Right hindlimb (tissue), 1 donor: ENCODE measurements at places on chromosomes 12 and 14.
A peak's percentile ranks its signal among the peaks of the same experiment; 100 is the strongest.

DNA sequence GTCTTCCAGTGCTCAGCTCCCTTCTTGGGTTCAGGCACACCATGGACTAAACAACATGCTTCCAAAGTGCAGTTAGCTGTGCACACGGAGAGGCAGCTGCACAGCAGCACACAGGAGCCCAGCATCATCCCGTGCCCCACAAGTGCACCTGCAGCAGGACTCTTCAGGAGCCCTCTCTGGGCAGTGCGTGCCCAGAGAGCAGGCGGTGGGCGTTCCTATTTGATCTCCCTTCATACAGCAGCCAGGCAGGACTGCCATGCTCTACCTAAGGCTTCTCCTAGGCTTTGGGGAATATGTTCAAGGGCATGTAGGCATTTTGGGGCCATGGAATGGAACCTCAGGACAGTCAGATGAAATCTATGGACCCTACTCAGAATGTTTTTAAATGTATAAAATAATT is 35.5 kb downstream of the ANO2 start:
- DNase-seq = no peak

GRCh38 chr14:23437133-23438100 is 2.0 kb upstream of the MYH7 start:
- no peak for DNase-seq

DNA sequence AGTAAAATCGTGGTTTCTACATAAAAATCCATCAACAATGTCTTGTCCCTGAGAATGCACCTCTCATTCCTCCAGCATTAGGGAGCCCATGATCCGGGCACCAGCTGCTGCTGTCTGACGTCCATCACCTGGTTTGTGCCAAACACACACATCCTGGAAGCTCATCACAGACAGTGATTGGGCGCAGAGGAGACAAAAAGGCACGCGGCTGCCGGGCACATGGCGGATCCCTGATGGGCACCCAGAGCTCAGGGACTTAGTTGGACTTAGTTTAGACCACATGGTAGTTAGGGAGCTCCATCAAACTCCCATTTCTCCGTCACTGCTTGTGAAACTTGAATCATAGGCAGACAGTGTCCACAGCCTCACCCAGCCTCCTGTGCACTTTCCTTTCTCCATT is 1059.3 kb downstream of the TMEM121 start:
- DNase-seq = no peak

- no peak for DNase-seq
Measured at GRCh38 chr12:28306535-28306934, 116.3 kb downstream of the CCDC91 start.

DNA sequence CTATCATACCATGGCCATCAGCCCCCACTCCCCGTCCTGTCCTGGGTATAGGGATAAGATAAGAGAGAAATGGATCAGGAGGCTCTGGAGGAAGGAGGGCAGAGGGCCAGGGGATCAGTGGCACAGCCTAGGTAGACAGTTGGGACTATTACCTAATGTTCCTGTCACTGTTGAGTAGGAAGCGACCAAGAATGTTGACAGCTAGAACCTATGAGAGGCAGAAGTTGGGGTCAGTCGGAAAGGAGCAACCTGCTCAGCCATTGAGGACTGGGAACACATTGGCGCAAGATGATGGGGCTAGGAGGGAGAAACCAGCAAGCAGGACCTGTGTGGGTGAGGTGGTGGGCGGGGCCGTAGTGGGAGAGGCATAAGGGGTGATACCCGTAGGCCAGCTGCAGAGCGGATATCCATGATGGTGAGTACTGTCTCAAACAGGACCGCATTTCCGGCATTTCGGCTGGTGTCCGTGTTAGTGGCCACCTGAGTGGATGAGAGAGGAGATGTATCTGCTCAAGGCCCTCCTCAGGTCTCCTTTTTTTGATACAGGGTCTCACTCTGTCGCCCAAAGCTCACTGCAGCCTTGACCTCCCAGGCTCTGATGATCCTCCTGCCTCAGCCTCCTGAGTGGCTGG is 3.3 kb downstream of the AP1G2 start:
- peak; percentile 27 for DNase-seq

- no peak for DNase-seq
Measured at GRCh38 chr14:60328583-60328982, 79.6 kb downstream of the PPM1A start.

- no peak for DNase-seq
Measured at GRCh38 chr14:42299692-42300091, 693.0 kb downstream of the LRFN5 start.

- DNase-seq = no peak
Measured at GRCh38 chr14:90375934-90376333, 20.9 kb upstream of the CALM1 start.

DNA sequence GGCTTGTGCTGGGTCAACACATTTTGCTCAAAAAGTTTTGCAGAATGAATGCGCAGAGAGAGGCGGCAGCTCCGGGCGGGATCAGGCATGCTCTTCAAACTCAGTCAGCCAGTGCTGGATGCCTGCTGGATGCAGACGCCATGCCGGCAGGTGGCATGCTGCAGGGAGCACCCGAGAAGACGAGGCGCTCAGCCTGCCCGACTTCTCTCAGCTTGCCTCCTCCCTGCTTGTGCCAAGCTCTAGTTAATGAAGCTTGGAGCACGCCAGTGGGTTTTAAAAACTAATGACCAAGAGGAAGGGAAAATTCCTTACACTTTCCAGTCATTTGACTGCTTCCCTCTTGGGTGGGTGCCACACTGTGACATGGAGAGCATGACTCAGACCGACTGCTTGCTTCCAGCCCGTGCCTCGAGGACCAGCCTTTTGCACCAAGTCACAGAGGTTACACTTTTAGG is 39.8 kb downstream of the SLC24A4 start:
- DNase-seq = peak; percentile 59

- no peak for DNase-seq
Measured at GRCh38 chr14:51715742-51716141, 64.0 kb downstream of the FRMD6 start.

DNA sequence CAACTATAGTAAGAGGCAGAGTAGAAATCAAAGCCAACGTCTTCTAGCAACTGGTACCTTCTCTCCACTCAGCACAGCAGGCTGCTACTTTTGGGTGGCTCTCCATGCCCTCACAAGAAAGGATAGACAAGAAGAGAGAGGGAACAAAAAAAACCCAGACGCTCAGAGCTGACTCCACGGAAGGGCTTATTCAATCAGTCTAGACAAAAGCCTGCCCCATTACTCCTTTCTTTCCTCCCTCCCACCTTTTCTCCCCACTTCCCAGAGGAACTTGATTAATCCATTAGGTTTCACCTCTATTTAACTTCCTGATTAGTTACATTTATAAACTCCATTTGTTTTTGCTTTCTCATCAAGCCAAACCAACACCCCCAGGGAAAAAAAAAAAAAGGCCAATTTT is 71.1 kb upstream of the CCDC60 start:
- no peak for DNase-seq

- DNase-seq = no peak
Measured at GRCh38 chr12:4745249-4745648, 25.0 kb downstream of the GALNT8 start.

DNA sequence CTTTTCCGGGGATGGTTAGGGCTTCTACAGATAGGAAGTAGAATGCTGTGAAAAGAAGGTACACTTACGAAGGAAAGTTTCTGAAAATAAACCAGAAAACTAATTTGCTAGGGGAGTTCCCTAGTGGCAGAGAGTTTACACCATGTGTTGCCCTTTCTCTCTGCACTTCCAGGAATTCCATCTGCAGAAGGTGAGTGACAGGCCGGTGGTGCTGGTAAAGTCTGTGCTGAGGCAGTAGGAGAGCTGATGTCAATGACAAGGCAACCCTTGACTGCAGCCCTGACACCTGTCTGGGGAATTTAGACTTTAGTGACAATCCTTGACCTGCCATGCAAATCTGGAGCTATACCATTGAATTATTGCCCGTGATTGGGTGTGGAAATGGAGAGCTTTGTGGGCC is 687.8 kb downstream of the NRXN3 start:
- DNase-seq = no peak

- no peak for DNase-seq
Measured at GRCh38 chr14:99716850-99717681, 33.0 kb downstream of the CYP46A1 start.

DNA sequence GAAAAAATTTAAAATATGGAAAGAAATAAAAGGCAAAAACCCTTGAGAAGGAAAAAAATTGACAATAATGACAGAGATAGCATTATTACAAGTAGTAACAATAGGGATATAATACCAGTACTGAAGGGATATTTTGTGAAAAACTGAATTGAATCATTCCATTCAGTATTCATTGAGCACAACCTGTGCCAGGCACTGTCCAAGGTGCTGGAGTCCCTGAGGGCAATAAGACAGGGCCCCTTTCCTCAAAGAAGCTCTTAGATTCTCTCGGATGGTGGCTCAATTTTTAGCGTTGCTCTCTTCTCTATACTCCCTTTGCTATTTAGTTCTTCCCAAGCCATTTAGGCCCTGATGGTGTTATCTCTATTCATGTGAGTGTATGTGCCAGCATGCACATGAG is 34.3 kb upstream of the GAS2L3 start:
- DNase-seq = peak; percentile 48

GRCh38 chr12:114981036-114981435 is 297.1 kb upstream of the TBX3 start:
- no peak for DNase-seq

GRCh38 chr14:98069712-98070171 is 1202.3 kb downstream of the BCL11B start:
- no peak for DNase-seq

GRCh38 chr12:16607906-16608775 is 2.2 kb upstream of the LMO3 start:
- no peak for DNase-seq

DNA sequence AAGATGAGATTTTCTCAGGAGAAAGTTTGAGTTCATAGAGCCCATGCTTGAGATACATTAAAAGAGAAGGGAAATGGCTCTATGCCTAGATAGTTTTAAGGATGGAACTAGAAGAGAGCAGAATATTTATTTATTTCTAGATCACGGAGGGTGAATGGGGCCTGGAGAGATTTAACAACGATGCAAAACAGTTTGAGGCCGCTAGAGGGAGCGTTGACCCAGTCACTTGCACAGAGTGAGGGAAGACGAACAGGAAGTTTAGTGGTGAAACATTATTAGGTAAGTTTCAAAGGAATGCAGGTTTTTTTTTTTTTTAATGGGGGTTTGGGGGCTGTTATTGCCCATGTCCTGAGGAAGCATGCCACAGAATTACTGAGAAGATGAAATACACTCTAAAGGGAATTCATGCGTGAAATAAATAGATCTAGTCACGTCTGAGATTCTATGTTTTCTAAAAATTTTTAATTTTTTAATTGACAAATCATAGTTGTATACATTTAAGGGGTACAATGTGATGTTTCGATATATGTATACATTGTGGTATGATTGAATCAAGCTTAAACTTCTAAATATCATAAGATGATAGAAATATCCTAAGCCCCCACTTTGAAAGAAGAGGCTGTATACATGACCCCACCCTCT is 14.8 kb upstream of the PPP1R1A start:
- DNase-seq = peak; percentile 74

DNA sequence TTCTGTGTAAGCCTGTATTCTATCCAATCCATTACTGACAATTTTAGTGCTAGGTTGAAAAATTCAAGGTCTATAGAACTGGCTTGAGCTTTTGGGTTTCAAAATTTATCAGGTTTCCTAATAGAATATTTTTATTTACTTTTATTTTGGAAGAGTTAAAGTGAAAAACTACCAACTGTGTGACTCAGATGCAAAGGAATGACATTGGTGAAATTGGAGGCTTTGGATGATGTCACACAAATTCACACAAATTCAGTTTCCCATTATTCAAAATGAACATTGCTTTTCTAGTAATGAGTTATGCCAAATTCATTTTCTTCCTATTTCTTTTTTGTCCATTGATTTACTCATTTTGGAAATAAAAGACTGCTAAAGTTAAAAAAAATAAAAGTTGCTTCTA is 186.9 kb downstream of the ALX1 start:
- no peak for DNase-seq

- no peak for DNase-seq
Measured at GRCh38 chr14:101377069-101377468, 184.2 kb upstream of the DIO3 start.

DNA sequence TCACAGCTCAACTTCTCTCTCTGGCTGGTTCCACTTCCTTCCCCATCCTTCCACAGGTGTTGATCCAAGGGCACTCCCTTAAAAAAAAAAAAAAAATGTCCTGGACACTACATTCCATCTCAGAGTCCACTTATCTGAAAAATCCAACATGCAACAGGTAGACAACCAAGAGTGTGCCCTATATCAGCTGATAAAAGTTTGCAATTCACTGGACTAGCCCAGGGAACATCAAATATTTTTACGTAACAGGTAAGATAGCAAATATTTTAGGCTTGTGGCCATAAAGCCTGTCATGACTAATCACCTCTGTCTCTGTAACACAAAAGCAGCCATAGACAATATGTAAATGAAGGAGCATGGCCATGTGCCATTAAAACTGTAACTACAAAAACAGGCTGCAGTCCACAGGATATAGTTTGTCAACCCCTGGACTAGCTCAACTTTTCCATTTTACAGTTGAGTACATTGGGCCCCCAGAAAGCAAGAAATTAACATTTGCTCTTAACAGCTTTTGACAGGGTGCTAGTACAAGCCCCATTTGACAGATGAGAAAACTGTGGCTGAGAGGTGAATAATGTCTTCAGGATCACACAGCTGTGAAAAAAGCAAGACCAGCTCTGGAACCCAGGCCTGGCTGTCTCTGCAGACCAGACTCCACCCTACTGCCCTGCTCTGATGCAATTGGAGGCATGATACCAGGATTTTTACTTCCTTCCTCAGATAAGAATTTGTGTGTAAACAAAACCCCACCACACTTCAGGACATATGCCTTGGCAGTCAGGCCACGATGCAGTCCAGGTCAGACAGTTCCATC is 68.9 kb downstream of the CMKLR1 start:
- DNase-seq = no peak

DNA sequence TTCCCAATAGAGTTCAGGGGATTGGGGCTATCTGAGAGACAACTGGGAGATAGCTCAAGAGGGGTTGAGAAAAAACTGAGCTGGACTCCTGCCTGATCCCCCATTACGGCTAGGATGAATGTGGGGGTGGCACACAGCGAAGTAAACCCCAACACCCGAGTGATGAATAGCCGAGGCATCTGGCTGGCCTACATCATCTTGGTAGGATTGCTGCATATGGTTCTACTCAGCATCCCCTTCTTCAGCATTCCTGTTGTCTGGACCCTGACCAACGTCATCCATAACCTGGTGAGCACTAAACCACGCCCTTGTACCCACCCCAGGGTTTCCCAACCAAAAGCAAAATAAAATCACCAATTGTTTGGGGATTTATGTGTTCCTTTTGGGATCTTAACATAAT is 1.0 kb downstream of the ORMDL2 start:
- no peak for DNase-seq

GRCh38 chr12:111469401-111469800 is 63.7 kb downstream of the SH2B3 start:
- no peak for DNase-seq
